ENCODE measurements at places on chromosomes 4 and X.

- H3K4me1 ChIP-seq = peaks cover 6% of the 10 kb centered on the region
- no peak for DNase-seq
- no peak overlapping the region for H3K27ac ChIP-seq
These were observed 85.5 kb downstream of the CAMK2D start for GRCh38 chr4:113675731-113676697.

DNA sequence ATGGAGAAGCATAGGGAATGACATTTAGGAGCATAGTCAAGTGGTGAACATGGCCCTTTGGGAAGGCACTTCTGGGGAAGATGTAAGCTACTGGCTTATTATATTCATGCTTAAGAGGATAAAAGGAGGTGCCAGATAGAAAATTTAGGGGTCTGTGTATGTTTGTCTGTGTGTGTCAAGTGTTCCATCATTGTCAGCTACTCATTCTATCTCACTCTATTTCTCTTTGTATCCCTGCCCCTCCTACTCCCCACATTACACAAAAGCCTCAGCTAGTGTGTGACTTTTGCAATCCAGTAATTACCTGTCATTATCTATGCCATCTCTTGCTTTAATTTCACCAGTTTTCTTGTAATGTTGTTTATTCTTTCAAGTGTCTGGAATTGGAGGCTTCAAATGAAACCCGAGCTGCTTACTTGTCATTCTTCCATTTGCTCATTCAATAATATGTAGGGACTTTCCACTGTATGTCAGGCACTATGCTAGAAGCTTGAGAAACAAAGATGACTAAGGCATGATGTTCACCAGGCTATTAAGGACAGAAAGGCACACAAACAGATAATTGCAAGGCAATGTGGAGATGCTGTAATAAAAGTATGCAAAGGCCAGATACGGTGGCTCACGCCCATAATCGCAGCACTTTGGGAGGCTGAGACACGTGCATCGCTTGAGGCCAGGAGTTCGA is 229.8 kb upstream of the TEX13C start:
- no peaks in the 10 kb centered on the region for H3K4me1 ChIP-seq
- no peak overlapping the region for H3K4me3 ChIP-seq
- no peaks in the 10 kb centered on the region for H3K36me3 ChIP-seq
- H3K27me3 ChIP-seq = no peaks in the 10 kb centered on the region
- DNase-seq = no peak

DNA sequence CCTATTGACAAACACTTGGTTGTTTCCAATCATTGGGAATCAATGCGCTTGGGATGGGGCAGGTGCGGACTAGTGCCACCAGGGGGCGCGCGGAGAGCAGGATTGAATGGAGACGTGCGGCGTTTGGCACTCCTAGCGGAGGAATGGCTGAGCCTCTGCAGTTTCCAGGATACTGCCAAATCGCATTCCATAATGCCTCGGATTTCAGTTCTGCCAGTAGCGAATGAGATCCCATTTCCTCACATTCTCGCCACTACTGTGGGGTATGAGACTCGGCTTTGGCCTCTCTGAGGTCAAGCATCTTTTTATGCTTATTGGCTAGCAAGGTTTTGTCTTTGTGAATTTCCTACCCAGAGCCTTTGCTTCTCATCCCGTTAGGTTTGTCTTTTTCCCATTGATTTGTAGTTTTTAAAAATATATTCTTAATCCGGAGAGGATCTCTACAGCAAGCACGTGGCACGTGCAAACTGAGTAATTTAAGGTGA is 28.7 kb downstream of the CLDN34 start:
- H3K27me3 ChIP-seq = no peaks in the 10 kb centered on the region
- no peak overlapping the region for H3K4me3 ChIP-seq
- H3K4me1 ChIP-seq = no peaks in the 10 kb centered on the region
- no peaks in the 10 kb centered on the region for H3K36me3 ChIP-seq
- no peak overlapping the region for H3K27ac ChIP-seq

- no peak for DNase-seq
- no peak overlapping the region for H3K4me3 ChIP-seq
- H3K36me3 ChIP-seq = no peaks in the 10 kb centered on the region
- peaks cover 11% of the 10 kb centered on the region for H3K4me1 ChIP-seq
- no peaks in the 10 kb centered on the region for H3K27me3 ChIP-seq
These were observed 2049.7 kb downstream of the ARAP2 start for GRCh38 chr4:34194585-34194984.

DNA sequence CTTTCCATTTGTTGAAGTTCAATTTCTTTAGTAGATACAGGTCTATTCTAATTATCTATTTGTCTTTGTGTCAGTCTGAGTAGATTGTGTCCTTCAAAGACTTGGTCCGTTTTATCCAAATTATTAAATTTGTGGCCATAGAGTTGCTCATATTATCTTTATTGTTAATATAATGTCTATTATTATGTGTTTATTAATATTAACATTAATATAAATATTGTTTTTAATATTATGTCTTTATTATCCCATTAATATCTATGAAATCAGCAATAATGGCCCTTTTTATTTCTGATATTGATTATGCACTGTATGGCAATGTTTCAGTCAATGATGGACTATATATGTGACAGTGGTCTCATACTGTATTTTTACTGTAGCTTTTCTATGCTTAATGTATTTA is 2067.3 kb upstream of the AGA start:
- no peak overlapping the region for H3K27ac ChIP-seq
- no peaks in the 10 kb centered on the region for H3K36me3 ChIP-seq
- no peaks in the 10 kb centered on the region for H3K27me3 ChIP-seq

GRCh38 chrX:15056044-15056443 is 182.8 kb downstream of the MOSPD2 start:
- no peak overlapping the region for H3K4me3 ChIP-seq
- H3K27me3 ChIP-seq = no peaks in the 10 kb centered on the region
- H3K4me1 ChIP-seq = no peaks in the 10 kb centered on the region
- H3K36me3 ChIP-seq = no peaks in the 10 kb centered on the region
- no peak overlapping the region for H3K27ac ChIP-seq

- DNase-seq = peak; percentile 6
- H3K36me3 ChIP-seq = no peaks in the 10 kb centered on the region
- 0 out of 2 replicates have a peak, but pooled peaks cover 4% of the 10 kb centered on the region for H3K4me1 ChIP-seq
- no peaks in the 10 kb centered on the region for H3K27me3 ChIP-seq
These were observed 1981.3 kb upstream of the IGFBP7 start for GRCh38 chr4:59091146-59092142.

GRCh38 chr4:184596617-184597185 is 52.5 kb downstream of the CASP3 start:
- H3K36me3 ChIP-seq = no peaks in the 10 kb centered on the region
- H3K4me1 ChIP-seq = no peaks in the 10 kb centered on the region
- H3K4me3 ChIP-seq = no peak overlapping the region
- H3K27ac ChIP-seq = no peak overlapping the region
- DNase-seq = no peak

DNA sequence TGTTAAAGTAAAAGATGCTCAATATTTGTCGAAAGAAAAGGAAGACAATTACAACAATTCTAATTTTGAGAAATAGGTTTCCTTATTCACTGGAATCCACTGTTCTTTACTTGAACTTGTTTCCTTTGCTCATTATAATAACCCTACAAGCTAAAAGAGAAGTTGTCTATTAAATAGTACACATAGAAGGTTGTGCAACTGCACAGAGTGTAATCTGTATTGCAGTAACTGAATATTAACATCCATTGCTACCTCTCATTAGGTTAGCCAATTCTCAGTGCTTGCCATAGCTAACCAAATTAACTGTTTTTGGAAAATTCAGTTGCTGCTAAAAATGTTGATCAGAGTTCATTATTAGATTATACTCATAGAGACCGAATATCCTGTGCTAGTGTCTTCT is 120.0 kb downstream of the PDLIM5 start:
- H3K4me3 ChIP-seq = no peak overlapping the region
- H3K36me3 ChIP-seq = no peaks in the 10 kb centered on the region
- H3K27ac ChIP-seq = no peak overlapping the region
- no peaks in the 10 kb centered on the region for H3K27me3 ChIP-seq
- H3K4me1 ChIP-seq = peaks cover 19% of the 10 kb centered on the region

- H3K4me3 ChIP-seq = no peak overlapping the region
- H3K36me3 ChIP-seq = no peaks in the 10 kb centered on the region
- no peak for DNase-seq
- H3K27me3 ChIP-seq = no peaks in the 10 kb centered on the region
These were observed 361.2 kb downstream of the BCOR start for GRCh38 chrX:39736216-39737211.

GRCh38 chrX:118974088-118974907 is at the start of gene LONRF3:
Gene LONRF3 (plus strand): TSS chrX:118974618. CDS start chrX:118974781, 163 bp downstream.
- peaks cover 100% of the 10 kb centered on the region for H3K27me3 ChIP-seq
- H3K4me1 ChIP-seq = no peaks in the 10 kb centered on the region
- no peaks in the 10 kb centered on the region for H3K36me3 ChIP-seq
- H3K4me3 ChIP-seq = peak within 1 kb of the TSS; percentile 50

GRCh38 chr4:36242629-36243354 is 1.5 kb downstream of the ARAP2 start:
- H3K27ac ChIP-seq = no peak overlapping the region
- no peak overlapping the region for H3K4me3 ChIP-seq
- DNase-seq = no peak
- no peaks in the 10 kb centered on the region for H3K4me1 ChIP-seq
- peaks cover 42% of the 10 kb centered on the region for H3K27me3 ChIP-seq
- H3K36me3 ChIP-seq = no peaks in the 10 kb centered on the region

GRCh38 chrX:123357941-123358340 is 173.9 kb downstream of the GRIA3 start:
- no peaks in the 10 kb centered on the region for H3K36me3 ChIP-seq
- no peak overlapping the region for H3K27ac ChIP-seq
- no peaks in the 10 kb centered on the region for H3K27me3 ChIP-seq
- H3K4me1 ChIP-seq = peaks cover 6% of the 10 kb centered on the region
- H3K4me3 ChIP-seq = no peak overlapping the region

DNA sequence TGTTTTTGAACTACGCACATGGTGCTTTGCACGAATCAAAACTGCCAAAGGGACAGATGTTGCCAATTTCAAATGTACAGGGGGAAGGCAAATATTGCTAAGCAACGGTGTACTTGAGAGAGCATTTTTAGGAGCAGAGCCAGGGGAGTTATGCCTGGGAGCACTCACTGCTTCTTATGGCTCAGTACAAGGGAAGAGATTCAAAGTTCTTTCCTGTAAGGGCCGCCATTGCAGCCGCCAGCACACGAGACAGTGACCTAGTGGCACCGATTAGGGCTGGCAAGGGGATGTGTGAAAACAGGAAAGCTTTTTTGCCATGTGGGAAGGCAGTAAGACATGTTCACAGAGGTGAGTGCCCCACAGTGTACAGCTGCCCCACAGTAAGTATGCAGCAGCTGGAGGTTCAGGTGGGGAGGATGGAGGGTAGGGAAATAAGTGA is 133.8 kb downstream of the AFF1 start:
- no peaks in the 10 kb centered on the region for H3K27me3 ChIP-seq
- H3K27ac ChIP-seq = no peak overlapping the region
- H3K36me3 ChIP-seq = no peaks in the 10 kb centered on the region
- H3K4me1 ChIP-seq = peaks cover 21% of the 10 kb centered on the region
- no peak overlapping the region for H3K4me3 ChIP-seq
- no peak for DNase-seq

- no peaks in the 10 kb centered on the region for H3K36me3 ChIP-seq
- no peak for DNase-seq
- H3K4me1 ChIP-seq = no peaks in the 10 kb centered on the region
- no peaks in the 10 kb centered on the region for H3K27me3 ChIP-seq
- H3K27ac ChIP-seq = no peak overlapping the region
These were observed 79.5 kb upstream of the FAM9C start for GRCh38 chrX:13123857-13124345.

DNA sequence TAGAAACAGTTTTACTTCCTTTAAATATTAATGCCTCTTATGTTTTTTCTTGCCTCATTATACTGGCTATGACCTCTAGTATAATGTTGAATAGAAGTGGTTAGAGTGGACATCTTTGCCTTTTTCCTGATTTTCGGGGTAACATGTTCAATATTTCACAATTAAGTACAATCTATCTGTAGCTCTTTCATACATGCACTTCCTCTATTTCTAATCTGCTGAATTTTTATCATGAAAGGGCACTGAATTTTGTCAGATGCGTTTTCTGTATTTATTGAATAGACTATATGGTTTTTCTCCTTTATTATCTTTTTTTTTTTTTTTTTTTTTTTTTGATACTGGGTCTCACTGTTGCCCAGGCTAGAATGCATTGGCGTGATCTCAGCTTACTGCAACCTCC is 29.0 kb downstream of the MECP2 start:
- no peak overlapping the region for H3K4me3 ChIP-seq
- no peaks in the 10 kb centered on the region for H3K4me1 ChIP-seq
- no peak for DNase-seq
- H3K36me3 ChIP-seq = no peaks in the 10 kb centered on the region
- H3K27me3 ChIP-seq = no peaks in the 10 kb centered on the region

All from GM23338 (cell line).